ENCODE measurements at places on chromosomes 3 and 15. TPM values are rescaled to one million over a fixed set of nuclear protein-coding genes. Genes with fewer than 3 reads are reported as not detected.
A peak's percentile ranks its signal among the peaks of the same experiment; 100 is the strongest.

RHOV gene
- total RNA-seq, result 0.46 TPM

GRCh38 chr15:38231436-38231835, 21.2 kb upstream of the SPRED1 start:
- DNase-seq, result no peak

- no peak for DNase-seq
These were observed 5.9 kb upstream of the TKT start for GRCh38 chr3:53261712-53262111.

- no peak for DNase-seq
These were observed 89.3 kb upstream of the CCDC80 start for GRCh38 chr3:112730210-112730609.

DNA sequence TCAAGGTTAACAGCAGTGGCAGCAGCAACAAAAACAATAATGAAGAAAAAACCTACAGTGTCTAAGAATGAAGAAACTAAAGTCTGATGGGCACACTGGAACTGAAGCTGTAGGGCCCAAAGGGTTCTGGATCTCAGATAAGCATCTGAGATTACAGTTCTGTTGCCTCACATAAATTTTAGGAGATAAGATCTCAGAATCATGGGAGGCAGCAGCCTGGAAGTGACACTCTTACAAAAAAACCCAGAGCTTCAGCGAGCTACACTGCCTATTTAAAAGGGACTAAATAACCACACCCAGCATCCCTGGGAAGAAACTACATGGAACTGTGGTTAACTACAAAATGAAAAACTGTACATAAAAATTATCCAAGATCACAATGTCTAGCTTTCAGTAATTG, 61.2 kb downstream of the PLD1 start:
- DNase-seq, result no peak

- DNase-seq, result no peak
These were observed 197.1 kb downstream of the SATB1 start for GRCh38 chr3:18228060-18228459.

- no peak for DNase-seq
These were observed 57.2 kb upstream of the SLC7A14 start for GRCh38 chr3:170642882-170643601.

GRCh38 chr15:42154212-42154941, 2.1 kb downstream of the PLA2G4F start:
- DNase-seq, result peak; percentile 59

GRCh38 chr3:3071136-3071535, 39.0 kb downstream of the IL5RA start:
- DNase-seq, result no peak

DNA sequence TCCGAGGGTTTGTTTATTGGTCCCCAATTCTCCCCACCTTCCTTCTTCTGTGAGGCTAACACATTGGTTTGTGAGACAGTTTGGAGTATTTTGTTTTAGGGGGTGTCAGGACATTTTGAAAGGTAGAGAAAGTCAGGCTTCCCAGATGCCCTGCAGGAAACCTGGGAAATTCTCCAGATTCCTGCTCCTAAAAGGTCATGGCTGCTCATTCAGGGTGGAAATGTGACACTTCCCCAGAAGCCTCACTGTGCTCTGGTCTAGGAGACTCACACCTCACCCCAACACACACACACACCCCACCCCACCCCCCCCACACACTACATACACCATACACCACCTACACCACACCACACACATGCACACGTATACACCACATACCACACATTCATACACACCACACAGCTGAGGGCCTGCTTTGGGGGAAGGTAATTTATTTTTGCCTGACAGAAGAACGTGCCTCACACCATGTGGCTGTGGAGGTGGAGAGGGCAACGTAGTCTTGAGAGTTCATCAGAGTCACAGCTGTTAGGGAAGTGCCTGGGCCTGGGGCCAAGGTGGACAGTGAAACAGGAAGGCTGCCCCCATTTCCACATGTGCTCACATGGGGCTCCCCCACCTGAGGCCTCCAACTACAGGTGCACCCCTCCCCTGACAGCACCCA, 40.4 kb upstream of the LIMD1 start:
- DNase-seq, result no peak

- no peak for DNase-seq
These were observed 28.9 kb downstream of the PDE8A start for GRCh38 chr15:85010386-85011159.

NDN gene
- 35.2 TPM for total RNA-seq

SEMA6D gene
- total RNA-seq, result 6.9 TPM

EPHA6 gene
- not detected for total RNA-seq

LYZL4 gene
- not detected for total RNA-seq

- DNase-seq, result no peak
These were observed 163.1 kb upstream of the UMPS start for GRCh38 chr3:124567179-124567578.

GRCh38 chr3:143037867-143038266, 36.5 kb downstream of the U2SURP start:
- DNase-seq, result no peak

HRG gene
- total RNA-seq, result not detected

DNA sequence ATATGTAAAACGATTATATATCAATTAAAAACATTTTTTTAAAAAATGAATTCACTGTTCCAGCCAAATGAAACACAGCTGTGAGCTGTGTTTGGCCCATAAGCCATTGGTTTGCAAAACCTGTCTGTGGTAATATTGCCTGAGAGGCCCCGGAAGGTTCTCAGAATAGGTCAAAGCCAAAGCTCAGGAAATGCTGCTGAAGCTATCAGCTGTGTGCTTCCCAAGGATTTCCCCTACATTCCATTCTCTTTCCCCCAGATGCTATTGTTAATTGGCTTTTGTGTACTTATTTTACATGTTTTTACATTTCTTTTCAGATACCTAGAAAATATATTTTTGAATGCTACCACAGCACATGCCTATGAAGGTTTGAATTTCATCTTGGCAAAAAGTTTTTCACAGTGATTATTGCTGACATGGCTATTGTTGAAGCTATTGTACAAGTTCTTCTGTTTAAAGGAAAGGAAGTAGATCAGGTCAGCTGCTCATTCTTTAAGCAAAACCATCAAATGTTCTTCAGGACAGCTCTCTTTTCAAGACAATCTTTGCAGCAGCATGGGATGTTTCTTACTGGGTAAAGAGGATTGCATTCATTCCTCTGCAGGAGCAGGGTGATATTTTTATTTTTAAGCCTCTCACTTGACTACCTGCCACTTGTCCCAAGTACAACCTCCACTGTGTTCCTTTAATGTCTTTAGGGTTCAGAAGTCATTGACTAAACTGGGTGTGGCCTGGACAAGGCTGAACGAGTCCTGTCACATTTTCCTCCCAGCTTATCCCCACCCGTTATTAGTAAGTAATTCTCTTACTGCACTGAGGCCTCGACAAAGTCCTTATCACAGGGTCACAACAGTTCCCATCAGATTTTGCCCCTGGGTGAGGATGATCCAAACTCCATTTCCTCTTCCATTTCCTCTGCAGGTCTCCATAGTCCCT, 26.3 kb upstream of the BNC1 start:
- DNase-seq, result no peak

RAB6B gene
- total RNA-seq, result 6.3 TPM

GCSAM gene
- total RNA-seq, result 0.31 TPM

DNA sequence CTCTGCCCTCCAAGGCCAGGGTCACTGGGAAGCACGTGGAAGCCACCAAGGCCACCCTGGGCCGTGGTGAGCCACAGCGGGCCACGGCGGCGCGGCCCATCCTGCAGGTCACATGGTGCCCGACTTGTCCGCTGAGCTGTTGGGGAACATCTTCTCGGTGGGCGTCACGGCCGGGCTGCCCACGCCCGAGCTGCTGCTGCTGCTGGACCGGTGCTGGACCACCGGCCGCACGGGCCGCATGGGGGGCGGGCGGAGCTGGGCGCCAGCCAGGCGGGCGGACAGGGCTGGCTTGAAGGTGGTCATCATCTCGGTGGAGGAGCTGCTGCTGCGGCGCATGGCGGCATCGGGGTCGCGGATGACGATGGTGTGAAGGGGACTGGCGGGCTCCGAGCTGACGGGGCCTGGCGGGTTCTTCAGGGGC, 22.1 kb upstream of the RAD18 start:
- no peak for DNase-seq

LOXL1 gene
- total RNA-seq, result 25.9 TPM

ADAMTS7 gene
- total RNA-seq, result 6.3 TPM

- no peak for DNase-seq
These were observed 89.3 kb downstream of the NR2E3 start for GRCh38 chr15:71899674-71900073.

DNA sequence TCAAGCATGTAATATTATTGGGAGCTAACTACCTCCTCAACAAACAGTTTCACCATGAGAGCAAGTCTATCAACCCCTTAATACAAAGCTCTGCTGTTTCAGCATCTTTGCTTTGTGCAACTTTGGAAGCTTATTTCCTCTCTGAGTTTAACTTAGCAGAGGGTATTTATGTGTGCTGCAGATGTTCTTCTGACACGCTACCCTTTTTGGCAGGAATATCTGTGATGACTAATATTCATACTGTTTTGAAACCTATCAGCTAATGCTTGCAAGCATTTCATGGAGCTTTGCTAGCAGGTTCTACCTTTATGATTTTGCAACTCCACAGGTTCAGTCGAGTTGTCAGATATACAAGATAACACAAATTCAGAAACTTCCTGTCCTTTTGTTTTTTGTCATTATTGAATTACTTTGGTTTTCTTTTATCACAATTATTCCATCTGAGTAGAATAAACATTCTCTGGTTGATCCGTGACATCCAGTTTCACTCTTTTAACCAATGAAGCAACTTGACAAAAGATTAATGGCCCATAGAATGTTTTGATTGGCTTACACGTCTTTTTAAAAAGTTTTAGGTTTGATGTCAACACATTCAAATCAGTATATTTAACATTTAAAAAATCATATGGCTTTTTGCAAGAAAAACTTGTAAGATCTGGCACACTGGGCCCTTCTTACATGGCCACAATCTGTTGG, 1.7 kb upstream of the SLC9A9 start:
- DNase-seq, result no peak

PCSK6 gene
- total RNA-seq, result 5.5 TPM

GADL1 gene
- not detected for total RNA-seq

- DNase-seq, result no peak
These were observed 66.3 kb upstream of the NEDD4 start for GRCh38 chr15:56059716-56060115.

DNA sequence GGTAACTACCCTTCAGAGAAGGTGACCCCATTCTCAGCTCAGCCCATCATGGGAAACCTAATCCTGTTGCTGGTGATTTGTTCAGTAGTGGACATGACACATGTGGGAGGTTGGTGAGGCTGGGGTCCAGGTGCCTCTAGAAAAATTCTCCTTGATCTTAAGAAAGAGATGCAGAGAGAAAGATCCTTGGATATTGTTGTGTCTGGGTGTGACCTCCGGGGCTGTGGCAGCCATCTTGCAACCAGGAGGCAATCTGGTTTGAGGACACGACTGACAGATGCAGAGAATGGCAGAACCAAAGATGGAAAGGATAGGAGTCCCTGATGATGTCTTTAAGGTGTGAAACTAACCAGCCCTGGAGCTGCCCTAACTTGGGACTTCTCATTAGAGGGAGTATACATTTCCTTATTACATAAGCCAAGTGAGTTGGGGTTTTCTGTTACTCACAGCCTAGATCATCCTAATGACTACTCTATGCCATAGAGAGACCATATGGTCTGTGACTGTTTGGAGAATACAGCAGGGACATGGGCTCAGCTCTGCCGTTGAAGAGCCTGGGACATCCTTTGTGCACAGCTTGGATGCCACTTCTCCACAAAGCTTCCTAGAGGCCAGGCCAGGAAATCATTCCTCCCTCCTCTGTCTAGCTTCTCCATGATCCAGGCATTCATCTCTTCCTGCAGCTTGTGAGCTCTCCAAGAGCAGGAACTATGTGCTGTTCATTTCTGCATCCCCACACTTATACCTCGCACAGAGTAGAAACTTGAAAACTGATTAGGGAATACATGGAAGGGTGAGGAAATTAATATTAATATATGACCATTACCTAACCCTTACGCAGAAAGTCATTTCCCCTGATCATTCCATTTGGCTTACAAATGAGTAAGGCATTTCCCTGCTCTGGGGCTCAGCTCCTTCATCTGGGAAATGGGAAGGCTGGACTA, 45.9 kb downstream of the HRH1 start:
- no peak for DNase-seq

- no peak for DNase-seq
These were observed 627 bp upstream of the FAM131A start for GRCh38 chr3:184336547-184337398.

DNA sequence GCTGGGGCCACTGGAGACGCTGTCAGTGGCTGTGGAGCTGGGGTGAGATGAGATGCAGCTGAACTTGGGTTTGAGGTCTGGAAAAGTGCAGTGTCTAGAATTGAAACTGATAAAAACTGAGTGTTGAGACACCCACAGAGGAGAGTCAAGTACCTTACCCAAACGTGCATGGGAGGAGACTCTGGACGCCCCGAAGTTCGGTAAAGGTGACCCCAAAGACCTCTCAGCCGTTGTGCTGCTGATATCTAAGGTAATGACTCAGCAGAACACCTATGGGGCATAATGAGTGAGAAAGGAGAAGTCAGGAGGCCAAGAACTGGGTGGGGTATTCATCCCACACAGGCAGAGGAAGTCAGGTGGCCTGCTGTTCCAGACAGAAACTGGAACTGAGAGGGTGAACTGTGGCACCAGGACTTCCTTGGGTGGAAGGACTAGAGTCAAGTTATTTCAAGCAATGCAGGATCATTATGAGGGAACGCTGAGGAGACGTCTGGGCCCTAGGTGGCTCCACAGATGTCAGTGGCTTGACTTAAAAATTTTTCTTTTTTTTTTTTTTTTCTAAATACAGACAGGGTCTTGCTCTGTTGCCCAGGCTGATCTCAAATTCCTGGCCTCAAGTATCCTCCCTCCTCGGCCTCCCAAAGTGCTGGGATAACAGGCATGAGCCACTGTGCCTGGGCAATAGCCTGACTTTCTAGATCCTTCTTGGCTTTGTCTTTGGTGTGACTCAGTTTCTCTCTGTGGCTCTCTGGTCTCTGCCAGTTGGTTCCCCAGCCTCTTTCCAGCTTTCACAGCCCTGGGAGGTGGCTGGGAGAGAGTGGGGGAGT, 67.6 kb upstream of the GCNT3 start:
- DNase-seq, result peak; percentile 37

DNA sequence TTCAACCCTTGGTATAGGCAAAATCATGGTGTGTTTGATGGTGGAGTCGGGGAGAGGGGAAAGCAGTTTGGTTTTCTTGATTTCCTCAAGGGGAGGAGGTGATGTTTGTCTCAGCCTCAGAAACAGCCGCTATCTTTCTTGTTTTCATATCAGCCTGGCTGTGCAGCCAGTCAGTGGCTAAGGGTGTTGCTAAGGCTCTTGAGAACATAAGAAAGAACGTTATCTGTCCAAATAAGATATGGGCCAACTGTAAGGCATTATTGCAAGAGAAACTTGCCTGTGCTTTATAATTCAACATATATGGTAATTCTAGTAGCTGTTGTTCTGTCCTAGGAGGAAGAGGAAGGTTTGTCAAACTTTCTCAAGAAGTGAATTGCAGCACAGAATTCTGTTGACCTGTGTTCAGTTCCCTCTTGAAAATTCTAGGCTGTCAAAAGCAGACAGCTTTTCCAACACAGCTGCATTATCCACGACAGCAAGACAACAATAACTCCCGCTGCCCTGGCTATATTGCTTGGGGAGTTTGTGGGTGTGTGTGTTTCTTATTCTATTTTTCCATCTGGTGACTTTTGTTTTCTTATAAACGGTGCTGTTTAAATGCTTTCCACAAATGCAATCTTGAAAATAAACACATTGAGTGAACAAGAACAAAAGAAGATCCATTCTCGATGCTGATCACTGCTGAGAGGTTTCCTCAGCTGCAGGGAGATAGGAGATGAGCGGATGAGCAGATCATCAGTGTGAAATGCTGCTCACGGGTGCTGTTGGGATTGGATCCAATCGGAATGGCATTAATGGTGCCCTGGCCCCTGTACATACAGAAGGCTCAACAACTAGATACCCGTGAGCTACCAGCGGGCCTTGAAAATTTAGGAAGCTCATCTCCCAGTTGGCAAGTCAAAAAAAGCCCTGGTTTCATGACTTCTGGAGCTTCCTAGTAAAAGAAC, 90.8 kb upstream of the TNFAIP8L3 start:
- DNase-seq, result no peak
